Stimulated activated CD8-positive, alpha-beta memory T cell treated with anti-CD3 and anti-CD28 coated beads, Interleukin-15, amount 100 ng/mL, for 48 hours (primary cell): ENCODE measurements at places on chromosomes 1 and 21.

DNA sequence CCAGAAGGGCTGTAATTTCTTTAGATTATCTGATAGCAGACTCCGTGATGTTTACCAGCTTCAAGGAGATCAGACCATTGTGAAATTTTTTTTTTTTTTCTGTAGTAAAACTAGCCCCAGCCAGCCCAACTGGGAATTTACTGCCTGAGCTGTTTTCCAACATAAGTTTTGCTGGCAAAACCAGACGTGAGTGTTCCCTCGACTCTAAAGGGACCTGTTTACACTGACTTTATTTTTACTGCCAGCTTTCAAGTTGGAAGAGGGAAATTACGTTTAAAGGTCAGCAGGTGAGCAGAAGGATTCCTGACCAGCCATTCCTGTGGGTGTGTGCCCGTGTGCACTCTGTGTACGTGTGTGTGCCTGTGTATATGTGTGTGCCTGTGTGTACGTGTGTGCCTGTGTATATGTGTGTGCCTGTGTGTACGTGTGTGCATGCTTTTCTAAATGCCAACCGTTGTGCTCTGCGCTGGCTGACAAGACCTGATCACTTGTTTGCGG lies 374 bp downstream of the MAB21L3 start:
- DNase-seq, result no peak

GRCh38 chr21:37793660-37794059 lies 122.6 kb downstream of the KCNJ6 start:
- no peak for DNase-seq

GRCh38 chr1:79920960-79921669 lies 914.6 kb upstream of the ADGRL4 start:
- DNase-seq, result no peak

DNA sequence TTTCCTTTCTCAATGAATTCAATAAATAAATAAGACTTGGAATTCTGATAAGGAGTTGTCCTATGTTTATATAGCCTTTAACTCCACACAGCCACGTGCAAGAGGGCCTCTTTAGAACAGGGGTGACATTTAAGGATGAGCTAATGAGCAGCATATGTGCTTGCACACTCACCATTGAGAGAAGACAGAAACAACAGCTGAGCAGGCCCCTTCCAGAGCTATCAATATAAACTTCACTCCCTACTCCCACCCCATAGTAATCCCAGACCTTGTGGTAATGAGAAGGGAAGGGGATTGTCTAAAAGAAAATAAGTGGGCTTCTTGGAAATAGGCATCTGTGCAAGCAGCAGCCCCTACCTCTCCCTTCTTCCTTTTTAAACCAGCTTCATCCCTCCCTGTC lies 176.0 kb downstream of the SEC16B start:
- DNase-seq, result no peak

GRCh38 chr1:10564063-10564462 lies 89.3 kb downstream of the PEX14 start:
- no peak for DNase-seq

GRCh38 chr1:178050084-178050483 lies 43.8 kb upstream of the RASAL2 start:
- no peak for DNase-seq

- DNase-seq, result no peak
Measured at GRCh38 chr1:225877580-225877979, 4.6 kb downstream of the TMEM63A start.

- no peak for DNase-seq
Measured at GRCh38 chr1:161096530-161096929, 1.6 kb upstream of the KLHDC9 start.

DNA sequence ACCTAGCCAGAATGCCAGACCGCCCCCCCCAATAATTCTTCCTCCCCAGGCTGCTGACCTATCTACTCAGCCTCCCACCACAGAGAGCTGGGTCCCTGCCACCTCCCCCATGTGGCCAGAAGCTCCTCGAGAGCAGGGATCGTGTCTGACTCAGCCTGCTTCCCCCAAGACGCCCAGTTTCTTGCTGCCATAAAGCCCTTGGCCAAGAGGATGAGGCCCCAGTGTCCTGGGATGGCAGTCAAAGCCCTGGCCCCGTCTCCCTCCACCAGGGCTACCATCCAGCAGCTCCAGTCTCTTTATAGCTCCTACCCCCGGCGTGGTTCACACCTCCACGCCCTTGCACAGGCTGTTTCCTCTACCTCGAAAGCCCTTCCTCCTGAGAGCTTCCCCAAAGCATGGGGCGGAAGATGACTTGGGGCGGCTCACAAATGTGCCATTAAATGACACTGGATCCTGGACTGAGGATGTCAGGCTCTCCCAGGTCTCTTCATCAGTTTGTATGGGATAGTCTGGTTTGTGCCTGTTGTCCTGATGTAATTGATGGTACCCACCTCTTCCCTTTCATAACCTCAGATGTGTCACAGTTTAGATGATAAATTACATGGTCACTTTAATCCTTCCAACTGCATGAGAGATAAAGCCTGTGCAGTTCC lies 13.2 kb downstream of the ADGRB2 start:
- no peak for DNase-seq

DNA sequence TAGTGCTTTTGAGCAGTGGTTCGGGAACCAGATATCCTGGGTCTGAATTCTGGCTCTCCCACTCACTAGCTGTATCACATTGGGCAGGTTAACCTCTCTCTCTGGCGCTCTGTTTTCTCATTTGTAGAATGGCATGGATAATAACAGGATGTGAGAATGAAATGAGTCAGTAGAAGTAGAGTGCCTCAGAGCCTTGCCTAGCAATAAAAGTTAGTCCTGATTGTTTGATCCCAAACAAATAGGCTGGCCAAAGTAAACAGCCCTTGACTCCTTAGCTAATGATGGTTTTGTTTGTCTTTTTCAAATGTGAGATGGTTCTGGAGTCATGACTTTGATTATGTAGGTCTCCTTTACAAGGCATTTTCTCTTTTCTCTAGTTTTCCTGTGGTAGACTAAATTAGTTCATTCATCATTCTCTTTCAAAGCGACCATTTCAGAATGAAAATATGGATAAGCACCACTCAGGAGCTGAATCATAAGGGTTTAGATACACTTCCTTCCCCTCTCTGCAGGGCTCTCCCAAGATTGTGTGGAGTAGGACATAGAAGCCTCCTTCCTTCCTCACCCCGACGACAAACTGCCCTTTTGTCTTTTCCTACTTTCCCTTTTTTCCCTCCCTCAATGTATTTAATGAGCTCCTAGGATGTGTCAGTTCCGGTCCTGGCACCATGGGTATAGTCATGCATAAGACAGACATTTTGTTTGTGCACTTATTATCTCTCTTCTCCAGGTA lies 23.1 kb downstream of the KIAA0040 start:
- no peak for DNase-seq

DNA sequence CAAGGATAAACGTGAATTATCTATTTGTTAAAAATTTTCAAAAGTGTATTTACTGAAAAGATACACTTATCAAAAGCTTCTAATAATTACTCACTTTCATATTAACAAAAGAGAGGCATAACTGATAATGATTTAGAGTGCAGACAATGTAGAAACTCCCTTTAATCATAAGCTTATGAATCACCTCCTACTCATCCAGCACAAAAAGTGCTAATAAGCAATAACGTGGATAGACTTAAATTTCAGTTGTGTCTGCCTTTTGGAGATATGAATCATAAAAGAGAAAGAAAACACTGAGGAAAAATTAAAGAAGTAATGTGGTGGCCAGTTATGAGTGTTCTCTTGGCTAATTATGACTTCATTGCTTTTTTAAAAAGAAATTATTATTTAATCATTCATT lies 827.6 kb upstream of the B3GALT2 start:
- DNase-seq, result no peak

GRCh38 chr1:46612937-46613660 lies 3.5 kb downstream of the MOB3C start:
- DNase-seq, result no peak

- no peak for DNase-seq
Measured at GRCh38 chr1:240909701-240910457, 297.9 kb upstream of the GREM2 start.

GRCh38 chr1:17498214-17498613 lies 41.3 kb upstream of the ARHGEF10L start:
- DNase-seq, result no peak

GRCh38 chr1:173205146-173206051 lies 1.7 kb downstream of the TNFSF4 start:
- no peak for DNase-seq

GRCh38 chr1:51653127-51653526 lies 36.2 kb downstream of the OSBPL9 start:
- DNase-seq, result no peak

DNA sequence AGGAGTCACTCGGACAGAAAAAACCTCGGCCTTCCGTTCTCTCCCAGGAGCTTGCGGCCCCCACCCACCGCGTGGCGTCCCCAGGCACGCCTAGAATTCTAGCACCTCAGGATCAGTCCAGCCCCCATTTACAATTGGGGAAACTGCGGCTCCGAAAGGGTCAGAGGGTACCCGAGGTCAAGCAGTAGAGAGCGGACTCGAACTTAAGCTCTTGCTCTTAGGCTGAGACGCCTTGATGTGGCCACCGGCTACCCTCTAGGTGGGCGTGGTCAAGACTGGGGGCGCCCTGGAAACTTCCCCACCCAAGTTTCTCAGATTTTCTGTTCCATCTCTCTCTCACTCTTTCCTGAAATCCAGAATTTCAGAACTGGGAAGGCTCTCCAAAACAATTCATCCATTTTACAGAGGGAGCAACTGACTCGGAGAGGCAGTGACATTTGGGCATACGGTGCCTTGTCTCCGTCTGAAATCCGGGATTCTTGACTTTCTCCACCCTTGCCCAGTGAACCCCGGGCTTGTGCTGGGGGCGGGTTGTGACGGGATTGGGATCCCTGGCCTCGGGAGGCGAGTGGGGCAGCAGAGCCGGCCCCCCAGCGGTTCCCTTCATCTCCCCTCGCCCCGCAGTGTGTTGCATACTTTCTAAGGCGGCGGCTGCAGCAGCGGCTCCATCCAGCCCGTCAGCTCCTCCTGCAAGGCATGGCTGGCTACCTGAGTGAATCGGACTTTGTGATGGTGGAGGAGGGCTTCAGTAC lies 777 bp downstream of the AZIN2 start:
- DNase-seq, result no peak

DNA sequence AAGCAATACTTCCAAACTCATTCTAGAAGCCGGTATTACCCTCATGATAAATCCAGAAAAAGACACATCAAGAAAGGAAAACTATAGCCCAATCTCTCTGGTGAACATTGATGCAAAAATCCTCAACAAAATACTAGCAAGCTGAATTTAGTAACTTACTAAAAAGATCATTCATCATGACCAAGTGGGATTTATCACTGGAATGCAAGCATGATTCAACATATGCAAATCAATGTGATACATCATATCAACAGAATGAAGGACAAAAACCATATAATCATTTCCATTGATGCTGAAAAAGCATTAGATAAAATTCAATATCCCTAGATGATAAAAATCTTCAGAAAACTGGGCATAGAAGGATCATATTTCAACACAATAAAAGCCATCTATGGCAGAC lies 402.9 kb downstream of the TGFB2 start:
- DNase-seq, result no peak

DNA sequence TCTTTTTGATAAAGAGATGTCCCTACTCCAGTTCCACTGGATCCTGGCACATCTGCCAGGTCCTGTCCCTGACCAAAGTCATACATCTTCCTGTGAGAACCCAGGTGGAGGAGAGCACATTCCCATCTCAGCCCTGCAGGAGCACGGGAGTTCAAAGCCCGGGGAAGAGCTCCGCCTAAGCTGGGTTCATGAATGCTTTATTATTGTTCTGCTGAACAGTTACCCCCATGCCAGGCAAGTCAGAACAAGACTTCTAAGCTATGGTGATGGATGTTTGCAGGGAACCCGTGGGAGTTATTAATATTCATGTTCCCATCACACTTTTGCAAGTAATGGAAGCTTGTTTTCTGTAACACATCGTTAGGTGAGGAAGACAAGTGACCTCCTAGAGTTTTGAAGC lies 62.9 kb downstream of the SEC16B start:
- DNase-seq, result no peak

GRCh38 chr1:245698860-245699259 lies 544.1 kb downstream of the KIF26B start:
- DNase-seq, result no peak

DNA sequence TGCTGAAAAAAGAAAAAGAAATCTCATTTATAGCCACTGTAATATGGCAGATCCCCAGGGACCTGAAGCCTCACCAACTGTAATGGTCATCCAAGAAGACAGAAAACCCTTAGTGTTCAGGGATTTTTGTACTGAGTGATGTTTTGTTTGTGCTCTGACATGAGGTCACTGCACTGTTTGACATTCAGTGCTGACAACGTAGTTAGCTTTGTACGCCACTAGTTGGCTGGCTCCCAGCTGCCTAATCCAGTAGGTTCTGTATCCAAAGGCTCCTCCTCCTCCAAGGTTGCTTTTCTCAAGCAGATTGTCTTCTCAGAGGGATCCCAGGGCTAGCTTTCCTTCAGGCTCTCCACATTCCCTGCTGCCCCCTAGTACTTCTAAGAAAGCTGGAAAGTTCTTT lies 9.5 kb upstream of the YRDC start:
- DNase-seq, result no peak

DNA sequence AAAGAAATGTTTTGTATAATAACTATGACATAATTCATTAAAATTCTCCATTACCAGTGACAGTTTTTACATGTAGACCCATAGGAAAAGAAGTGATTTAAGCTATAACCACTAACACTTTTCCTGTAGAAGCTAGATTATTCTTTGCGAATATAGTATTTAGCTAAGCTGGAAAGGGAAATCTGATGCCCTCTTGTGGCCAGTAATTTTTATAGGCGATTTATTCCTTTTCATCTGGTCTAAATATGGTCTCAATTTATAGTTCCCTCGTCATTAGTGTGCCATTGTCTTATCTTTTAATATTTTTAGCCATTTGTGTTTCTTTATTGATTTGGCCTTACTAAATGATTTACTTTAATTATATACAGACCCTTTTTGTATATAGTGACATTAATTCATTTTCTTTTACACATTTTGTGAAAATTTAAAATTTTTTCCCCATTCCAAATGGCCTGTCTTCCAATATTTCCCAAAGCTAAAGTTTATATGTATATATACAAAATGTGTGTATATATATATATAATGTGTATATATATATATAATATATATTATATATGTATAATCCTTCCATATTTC lies 26.7 kb downstream of the BTG3 start:
- no peak for DNase-seq

- no peak for DNase-seq
Measured at GRCh38 chr1:23701996-23702395, 10.4 kb downstream of the RPL11 start.

GRCh38 chr1:160078512-160079195 lies 2.7 kb upstream of the KCNJ9 start:
- DNase-seq, result peak; percentile 46

GRCh38 chr1:36097693-36098585 lies 9.2 kb downstream of the ADPRS start:
- DNase-seq, result no peak

GRCh38 chr21:43276811-43277210 lies 108.0 kb downstream of the CRYAA start:
- DNase-seq, result no peak

DNA sequence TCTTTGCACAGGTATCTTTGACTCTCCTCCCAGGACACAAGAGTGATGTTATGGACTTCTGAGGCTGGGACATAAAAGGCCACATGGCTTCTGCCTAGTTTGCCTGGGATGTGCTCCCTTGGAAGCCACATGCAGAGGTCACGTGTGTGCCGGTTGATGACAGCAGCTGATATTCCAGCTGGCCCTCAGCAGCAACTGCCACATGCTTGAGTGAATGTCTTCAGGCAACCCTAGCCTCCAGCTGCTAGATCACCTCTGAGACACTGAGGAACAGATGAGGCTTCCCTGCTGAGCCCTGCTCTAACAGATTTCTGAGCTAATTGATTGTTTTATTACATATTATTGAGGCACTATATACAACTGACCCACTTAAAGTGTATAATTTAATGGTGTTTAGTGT lies 11.6 kb upstream of the AKR7A3 start:
- DNase-seq, result no peak
